NCI-H69 (cell line): ENCODE measurements at places on chromosomes 1 and 21.

- DNase-seq: no peak
These were observed 173.3 kb downstream of the RWDD3 start for GRCh38 chr1:95407131-95407885.

DNA sequence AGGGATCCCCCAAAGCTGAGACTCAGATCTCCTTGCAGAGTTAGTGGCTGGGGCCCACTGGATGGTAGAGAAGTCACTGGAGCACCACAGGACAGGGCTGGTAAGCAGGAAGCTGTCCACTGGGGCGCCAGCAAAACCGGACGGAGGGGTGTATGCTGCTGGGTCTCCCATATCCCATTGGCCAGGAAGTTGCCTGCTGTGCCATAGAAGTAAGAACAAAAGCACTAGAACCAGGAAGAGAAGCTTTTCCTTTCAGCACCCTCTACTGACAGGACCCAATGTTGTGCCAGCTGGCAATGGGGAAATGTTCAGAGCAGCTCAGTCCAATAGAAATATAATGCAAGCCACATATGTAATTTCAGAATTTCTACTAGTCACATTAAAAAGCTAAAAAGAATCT, 146.6 kb downstream of the SPATA46 start:
- peak; percentile 96 for DNase-seq

- no peak for DNase-seq
These were observed 37.7 kb downstream of the SLC45A1 start for GRCh38 chr1:8355439-8356255.

GRCh38 chr1:212680680-212681389, 18.8 kb downstream of the BATF3 start:
- peak; percentile 70 for DNase-seq

DNA sequence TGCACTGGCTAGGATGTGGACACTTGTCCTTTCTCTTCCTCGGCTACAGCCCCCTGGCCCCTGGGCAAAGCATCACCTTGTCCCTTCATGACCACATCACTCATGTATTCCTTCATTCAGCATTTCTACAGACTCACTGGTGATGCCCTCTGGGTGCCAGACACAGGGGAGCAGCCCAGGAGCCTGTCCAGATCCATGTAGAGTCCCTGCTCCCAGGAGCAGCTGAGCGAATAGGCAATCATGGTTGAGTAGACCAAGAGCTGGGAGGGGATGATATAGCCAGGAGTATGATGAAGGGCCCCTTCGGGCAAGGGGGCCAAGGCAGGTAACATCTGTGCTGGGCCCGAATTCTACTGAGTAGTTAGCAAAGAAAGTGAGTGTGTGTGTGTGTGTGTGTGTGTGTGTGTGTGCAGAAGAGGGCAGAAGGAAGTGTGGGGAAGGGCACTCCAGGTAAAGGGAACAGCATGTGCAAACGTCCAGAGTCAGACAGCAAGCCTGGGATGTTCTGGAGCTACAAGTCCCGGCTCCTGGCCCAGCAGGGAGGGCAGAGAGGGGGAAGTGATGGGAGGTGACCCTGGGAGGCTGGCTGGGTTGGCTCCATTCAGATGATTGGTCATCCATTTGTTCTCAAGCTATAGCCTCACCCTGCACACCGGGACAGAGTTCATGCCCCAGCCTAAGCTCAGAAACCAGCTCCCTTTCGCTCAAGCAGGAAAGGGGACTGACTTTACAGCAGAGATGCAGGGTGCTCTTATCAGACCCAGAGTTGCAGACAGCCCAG, 21.0 kb upstream of the PIK3CD start:
- DNase-seq: no peak

DNA sequence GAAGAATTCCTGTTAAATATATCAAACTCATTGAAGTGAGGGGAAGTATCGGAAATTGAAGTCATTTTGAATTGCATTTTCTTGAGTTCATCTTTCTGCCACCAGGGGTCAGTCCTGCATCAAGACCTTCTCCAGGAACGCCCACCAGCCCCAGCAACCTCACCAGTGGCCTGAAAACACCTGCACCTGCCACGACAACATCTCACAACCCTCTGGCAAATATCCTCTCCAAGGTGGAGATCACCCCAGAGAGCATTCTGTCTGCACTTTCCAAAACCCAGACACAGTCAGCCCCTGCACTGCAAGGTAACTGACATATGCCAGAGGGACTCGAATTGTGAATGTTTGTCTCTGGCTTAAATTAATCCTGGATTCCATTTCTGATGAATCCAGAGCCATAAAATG, 22.8 kb upstream of the TARS2 start:
- peak; percentile 76 for DNase-seq
